AG04450 (cell line): ENCODE measurements at places on chromosomes 4 and X. TPM values are rescaled to one million over a fixed set of nuclear protein-coding genes. Genes with fewer than 3 reads are reported as not detected.

DNA sequence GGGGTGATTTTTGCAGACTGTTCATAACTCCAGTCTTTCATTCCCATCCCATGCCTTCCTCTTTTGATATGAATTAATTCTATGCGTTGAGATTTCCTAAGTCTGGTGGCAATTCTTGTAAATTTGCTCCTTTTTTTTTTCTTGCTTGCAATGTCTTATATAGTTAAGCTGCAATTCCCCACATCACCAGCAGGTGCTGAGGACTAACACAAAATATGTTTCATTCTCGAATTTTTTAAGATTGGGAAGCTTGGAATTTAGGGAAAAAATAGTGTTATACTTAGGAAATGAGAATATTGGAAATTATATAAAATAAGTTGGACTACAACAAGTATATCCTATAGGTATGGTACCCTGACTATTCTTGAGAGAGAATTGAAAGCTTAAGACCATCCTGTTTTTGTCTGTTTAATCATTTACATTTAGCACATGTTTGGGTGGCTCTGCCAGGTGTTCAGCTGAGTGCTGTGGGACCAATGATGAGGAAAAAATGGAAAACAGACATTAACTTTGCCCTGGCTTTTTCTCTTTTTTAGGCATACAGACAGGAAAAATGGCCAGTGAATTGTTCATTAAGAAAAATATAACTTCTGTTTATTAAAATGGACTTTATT is 30.2 kb downstream of the AFF2 start:
- no peak for DNase-seq

The HELT gene
- polyA plus RNA-seq = not detected in 2 replicates

The COL25A1 gene
- polyA plus RNA-seq = 0.01 TPM in 1 of 2 replicates, not detected in the other

DNA sequence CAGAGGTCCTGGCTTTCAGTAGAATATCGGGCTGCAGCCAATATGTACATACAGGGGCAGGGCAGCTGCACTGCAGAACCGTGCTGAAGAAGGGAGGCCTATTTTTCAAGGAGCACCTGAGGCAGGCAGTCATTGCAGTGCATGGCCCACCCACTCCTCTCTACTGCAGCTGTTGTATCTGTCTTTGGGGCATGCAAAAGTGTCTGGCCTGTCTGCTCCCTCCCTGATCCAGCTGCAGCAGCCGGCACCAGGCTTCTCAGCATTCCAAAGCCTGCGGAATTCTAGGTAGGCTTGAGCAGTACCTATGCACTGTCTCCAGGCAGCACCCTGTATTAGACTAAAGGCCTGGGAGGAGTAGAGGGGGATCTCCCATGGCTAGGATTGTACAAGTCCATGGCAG is 415.2 kb upstream of the MAGEB16 start:
- no peak for DNase-seq

DNA sequence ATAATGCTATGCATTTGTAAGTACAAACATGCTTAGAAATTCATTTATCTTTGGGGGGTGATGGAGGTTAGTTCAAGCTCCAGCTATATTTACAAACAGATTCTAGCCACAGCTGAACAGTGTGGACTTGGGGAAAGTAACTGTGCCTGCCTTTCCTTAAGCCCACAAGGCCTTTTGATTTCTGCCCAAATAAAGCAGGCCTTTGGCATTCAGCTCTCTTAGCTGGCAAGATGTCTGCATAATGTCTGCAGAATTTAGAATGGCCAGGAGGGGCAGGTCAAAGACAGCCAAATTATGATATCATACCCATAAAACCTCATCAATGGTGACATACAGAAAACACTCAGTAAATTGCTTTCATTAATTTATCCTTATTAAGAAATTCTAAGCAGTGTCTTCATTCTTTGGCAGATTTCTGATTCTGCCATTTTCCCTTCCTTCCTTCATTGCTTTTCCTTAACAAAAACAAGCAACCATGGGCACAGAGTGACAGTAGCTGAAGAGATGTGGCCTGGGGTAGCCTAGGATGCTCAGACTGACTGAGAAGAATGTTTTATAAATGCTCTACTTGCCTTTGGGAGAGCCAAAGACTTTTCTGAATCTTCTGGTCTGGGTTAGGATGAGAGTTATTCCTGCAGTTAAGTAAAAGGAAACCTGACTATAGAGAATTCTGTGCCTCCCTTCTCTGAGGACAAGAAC is 538.7 kb upstream of the NR3C2 start:
- no peak for DNase-seq

- no peak for DNase-seq
These were observed 62.2 kb downstream of the RTL5 start for GRCh38 chrX:72069350-72070160.
